ENCODE measurements at places on chromosomes 3 and 15.
A peak's percentile ranks its signal among the peaks of the same experiment; 100 is the strongest.

DNA sequence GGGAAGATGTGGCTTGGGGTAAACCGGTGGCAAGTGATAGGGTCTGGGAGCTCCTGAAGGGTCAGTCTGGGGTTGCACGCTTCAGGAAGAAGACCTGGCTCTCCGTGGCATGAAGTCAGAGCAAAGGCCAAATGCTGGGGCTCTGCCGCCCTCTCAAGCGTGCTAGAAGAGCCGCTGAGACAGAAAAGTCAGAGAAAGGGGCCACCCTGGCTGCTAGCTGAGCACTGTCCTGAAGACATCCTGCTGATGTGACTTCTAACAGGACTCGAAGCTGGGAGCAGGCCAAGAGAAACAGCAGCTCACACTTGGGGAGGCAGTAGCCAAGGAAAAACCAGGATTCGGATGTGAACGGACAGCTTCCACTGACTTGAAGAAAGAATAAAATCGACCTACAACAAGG is 270.4 kb downstream of the OCA2 start:
- no peak for DNase-seq

- DNase-seq = no peak
Observed at GRCh38 chr3:197345390-197345789, 47.0 kb upstream of the DLG1 start.

DNA sequence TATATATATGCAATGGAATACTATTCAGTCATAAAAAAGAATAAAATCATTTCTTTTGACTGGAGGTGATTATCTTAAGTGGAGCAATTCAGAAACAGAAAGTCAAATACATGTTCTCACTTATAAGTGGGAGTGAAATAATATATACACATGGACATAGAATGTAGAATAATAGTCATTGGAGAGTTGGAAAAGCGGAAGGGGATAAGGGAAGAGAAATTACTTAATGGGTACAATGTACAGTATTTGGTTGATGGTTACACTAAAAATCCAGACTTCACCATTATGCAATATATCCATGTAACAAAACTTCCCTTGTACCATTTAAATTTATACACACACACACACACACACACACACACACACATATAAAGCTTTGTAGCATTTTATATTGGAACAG is 84.3 kb downstream of the RAP2B start:
- no peak for DNase-seq

GRCh38 chr3:9946112-9947024 is 5.8 kb downstream of the PRRT3 start:
- peak; percentile 85 for DNase-seq

GRCh38 chr3:13647298-13648059 is 98.6 kb downstream of the FBLN2 start:
- DNase-seq = peak; percentile 14

GRCh38 chr3:170815340-170815739 is 54.7 kb downstream of the RPL22L1 start:
- no peak for DNase-seq

DNA sequence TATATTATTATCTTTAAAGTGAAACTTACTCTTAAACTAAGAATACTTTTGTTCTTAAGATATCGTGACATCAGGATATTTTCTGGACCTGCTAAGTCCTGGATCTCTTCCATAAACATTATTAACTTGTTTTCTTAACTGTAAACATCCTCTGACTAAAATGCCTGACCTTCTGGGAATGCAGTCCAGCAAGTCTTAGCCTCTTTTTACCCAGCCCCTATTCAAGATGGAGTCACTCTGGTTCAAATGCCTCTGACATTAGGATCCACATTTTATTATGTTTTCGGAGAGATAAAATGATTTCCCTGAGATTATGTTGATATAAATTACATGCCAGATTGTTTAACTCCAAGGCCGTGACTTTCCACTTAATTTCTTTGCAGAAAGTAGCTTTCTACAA is 37.6 kb downstream of the OSTN start:
- DNase-seq = no peak

DNA sequence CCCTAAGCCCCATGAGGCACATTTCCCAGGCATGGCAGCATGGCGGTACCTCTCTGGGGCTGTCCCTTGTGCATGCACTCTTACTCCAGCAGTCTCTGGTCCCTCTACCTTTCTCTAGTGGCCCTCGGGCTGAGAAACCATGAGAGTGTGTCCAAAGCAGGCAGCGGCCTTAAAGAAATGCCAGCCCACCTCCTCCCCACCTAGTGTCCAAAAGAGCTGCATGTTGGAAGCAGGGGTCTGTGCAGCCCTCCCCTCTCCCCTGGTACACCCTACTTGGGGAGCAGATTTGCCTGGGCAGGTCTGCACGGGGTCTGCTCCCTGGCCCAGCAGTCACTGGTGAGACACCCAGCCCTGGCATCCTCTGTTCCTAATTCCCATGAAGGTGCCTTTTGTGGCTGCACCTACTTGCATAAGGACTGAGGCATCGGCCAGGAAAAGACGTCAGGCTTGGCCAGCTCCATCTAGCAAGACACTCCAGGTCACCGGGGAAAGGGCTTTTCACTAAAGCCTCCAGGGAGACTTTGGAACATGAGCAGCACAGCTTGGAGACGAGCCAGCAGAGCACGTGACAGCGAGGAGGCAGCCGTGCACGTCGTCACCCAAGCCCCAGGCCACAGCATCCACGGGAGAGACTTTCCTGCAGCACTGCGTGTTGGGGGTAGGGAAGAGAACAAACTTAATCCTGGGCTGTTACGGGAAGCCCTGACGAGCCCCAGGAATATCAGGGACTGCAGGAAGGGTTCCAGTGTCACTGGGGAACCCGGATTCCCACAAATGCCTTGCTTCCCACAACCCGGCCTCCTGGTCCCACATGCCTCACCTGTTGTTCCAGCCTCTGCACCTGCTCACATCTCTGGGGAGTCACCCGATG is 38.8 kb downstream of the TM2D3 start:
- DNase-seq = no peak

DNA sequence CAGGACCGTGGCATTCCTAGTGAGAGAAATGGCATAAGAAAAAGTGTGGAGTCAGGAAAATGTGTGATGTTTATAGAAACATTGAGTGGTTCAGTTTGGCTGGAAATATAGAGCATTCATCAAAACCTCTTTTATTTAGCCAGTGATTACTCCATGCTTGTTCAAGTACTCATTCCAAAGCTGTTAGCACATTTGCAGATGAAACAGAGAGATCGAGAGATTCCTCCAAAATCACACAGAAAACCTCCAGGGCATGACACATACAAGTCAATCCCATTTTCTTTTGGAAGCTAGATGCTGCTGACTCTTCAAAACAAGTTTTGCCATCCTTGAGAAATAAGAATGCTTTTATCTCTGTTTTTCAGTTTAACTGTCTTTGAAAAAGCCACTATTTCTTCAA is 11.5 kb upstream of the MB21D2 start:
- no peak for DNase-seq

DNA sequence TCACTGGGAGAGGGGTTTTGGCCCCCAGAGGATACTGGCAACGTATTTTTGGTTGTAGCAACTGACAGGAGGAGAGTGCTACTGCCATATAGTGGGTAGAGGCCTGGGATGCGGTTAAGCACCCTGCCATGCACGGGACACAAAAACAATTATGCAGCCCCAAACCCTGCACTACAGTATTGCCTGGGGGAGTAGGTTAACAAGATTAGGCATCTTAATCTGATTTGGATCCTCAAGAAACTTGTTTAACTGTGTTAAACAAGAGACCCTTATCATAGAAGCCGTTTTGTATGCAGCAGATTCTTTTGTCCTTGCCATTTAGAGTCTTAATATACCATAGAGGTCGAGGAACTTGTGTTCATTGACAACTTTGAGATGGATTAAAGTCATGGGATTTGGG is 3.4 kb downstream of the PHLDB2 start:
- DNase-seq = no peak

DNA sequence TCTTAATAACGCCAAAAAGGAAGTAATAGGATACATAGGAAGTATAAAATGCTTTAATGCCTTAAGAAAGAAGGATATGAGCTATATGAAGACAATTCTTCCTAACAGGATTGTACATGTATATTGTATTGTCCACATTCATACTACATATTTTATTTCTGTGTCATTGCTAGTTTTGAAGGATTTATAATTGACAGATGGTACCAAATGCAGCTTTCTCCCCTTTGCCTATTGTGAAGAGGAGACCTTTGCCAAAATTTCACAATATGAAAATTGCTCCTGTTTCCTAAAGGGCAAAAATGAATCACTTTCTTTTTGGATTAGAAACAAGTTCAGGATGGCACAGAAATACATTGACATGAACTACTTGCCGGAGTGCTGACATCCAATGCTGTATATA is 34.8 kb upstream of the EOMES start:
- no peak for DNase-seq

All from CD8-positive, alpha-beta memory T cell (primary cell).